ENCODE measurements at places on chromosomes 12 and 14. TPM values are rescaled to one million over a fixed set of nuclear protein-coding genes. Genes with fewer than 3 reads are reported as not detected.

PRH2 gene
- total RNA-seq: not detected

KRT6C gene
- total RNA-seq: not detected

LRP1-AS gene
- total RNA-seq: not detected

PLBD1 gene
- 5.4 TPM for total RNA-seq

CYP46A1 gene
- under 0.01 TPM for total RNA-seq

ALDH2 gene
- total RNA-seq: 53.7 TPM

PTPRB gene
- total RNA-seq: 0.66 TPM

RNU6-8 gene
- not detected for total RNA-seq

Data from fibroblast of lung (primary cell).